Stimulated activated CD8-positive, alpha-beta memory T cell treated with anti-CD3 and anti-CD28 coated beads, Interleukin-4, amount 100 ng/mL, for 48 hours (primary cell): ENCODE measurements at places on chromosomes 1 and 21.
A peak's percentile ranks its signal among the peaks of the same experiment; 100 is the strongest.

GRCh38 chr1:1326075-1326605, 1.5 kb downstream of the CPTP start:
- DNase-seq, result no peak

GRCh38 chr1:10019561-10019960, 13.2 kb upstream of the UBE4B start:
- DNase-seq, result no peak

DNA sequence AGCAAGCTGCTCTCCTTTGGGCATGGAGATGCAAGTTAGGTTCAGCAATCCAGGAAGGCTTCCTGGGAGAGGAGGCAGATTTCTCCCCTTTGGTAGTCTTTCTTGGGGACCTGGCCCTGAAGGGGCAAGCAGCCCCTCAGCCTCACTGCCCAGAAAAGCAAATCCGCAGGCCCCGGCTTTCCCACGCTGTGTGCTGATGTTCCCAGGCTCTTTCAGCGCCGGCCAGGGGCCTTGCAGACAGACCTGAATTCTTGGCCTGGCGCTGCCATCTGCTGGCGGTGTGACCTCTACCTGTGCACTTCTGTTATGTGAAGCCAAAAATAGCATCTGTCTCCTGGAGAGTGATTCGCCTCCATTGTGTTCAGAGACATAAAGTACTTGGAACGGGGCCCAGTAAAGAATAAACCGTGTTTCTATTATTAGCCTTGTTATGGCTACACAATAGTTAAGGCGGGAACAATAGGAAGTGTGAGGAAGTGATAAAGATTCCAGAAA, 64.8 kb downstream of the ALPL start:
- DNase-seq, result peak; percentile 53

DNA sequence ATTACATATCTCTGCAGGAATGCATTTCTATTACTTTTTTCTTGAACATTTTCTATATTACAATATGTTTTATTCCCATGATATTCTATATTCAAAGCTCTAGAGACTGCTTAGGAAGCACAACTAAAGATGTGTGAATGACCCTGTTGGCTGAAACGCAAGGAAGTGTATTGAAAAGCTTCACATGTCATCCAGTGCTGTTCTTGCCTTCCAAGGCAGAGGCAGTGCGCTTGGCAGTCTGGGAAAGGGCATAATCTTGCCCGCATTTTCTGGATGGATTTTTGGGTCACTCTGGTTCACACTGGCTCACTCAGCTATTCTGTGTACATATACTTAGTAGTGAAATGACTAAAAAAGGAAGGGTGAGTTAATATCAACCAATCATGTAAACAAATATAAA, 262.4 kb downstream of the PTPRC start:
- DNase-seq, result no peak

DNA sequence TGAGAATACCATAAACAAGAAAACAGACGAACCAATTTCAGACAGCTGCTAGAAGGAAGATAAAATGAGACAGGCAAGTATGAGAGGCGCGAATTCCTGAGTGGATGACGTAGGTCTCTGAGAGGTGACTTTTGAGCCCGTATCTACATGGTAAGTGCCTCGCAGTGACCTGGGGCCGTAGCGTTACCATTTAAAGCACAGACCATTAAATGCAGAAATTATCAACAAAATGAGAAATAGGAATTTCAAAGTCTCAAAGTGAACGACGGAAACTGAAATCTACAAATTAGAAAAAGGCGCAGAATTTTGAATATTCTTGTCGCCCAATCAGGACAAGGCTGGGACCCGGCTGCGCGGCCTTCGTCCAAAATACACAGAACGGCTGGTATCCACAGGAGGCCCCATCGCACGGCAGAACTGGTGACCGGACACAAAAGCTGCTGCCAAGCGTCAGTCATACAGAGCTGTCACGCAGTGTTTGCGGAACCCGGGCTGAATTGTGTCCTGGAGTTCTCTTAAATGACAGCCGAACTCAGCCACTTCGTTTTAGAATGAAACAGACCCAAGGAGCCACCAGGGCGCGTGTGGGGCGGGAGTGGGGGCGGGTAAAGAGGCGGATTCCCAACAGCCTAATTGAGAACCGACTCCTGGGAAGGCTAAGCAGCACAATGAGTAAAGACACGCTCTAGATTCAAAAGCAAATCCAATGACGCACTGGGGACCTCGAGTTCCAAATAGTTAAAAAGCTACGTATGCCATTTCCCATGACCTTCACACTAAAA, 13.8 kb upstream of the BOLA1 start:
- peak; percentile 83 for DNase-seq

DNA sequence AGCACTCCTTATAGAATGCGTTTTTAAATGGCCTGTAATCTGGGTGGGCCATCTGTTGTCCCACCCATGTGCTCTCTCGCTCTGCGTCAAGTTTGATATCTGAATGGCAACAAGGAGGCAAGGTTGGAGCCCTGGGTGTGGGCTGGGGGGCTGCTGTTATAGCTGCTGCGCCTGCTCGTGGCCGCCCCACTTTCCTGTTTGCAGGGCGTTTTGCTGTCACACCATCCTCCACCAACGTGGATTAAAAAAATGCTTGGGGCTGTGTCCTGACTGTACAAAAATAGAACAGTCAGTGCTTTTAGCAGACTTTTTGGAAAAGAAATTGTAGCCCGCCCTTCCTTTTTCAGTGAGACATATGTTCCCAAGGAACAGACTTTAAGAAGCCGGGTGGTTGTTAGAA, 25.4 kb downstream of the UMODL1 start:
- DNase-seq, result no peak
